Stimulated activated CD8-positive, alpha-beta memory T cell treated with anti-CD3 and anti-CD28 coated beads, Interleukin-15, amount 100 ng/mL, for 1 hour (primary cell): ENCODE measurements at places on chromosomes 1 and 21.

DNA sequence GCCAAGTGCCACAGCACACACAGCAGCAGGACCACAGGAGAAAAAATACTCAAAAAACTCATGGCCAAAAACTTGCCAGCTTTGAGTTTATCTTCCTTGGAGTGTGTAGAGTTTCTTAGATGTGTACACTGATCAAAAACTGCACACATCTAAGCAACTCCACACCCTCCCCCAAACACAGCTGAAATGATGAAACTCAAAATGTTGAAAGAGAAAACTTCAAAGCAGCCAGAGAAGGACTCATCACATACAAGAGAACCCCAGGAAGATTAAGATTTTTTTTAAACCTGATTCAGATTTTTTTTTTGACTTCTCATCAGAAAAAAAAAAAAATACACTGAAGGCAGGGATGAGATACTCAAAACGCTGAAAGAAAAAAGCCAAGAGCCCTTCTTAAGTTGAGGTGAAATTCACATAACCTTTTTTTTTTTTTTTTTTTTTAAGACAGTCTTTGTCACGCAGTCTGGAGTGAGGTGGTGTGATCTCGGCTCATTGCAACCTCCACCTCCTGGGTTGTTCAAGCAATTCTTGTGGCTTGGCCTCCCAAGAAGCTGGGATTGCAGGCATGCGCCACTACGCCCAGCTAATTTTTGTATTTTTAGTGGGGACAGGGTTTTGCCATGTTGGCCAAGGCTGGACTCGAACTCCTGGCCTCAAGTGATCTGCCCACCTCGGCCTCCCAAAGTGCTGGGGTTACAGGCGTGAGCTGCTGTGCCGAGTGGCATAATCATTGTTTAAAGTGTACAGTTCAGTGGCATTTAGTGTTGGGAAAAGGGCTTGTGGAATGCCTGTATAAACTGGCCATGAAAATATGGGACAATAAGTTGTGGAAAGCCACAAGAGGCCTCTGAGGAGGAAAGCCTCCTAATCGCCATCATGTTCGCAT lies 20.9 kb upstream of the PDXK start:
- no peak for DNase-seq

GRCh38 chr1:56099766-56100265 lies 479.5 kb downstream of the PLPP3 start:
- DNase-seq: no peak

- no peak for DNase-seq
Observed at GRCh38 chr1:63621075-63621474, 27.9 kb downstream of the PGM1 start.

DNA sequence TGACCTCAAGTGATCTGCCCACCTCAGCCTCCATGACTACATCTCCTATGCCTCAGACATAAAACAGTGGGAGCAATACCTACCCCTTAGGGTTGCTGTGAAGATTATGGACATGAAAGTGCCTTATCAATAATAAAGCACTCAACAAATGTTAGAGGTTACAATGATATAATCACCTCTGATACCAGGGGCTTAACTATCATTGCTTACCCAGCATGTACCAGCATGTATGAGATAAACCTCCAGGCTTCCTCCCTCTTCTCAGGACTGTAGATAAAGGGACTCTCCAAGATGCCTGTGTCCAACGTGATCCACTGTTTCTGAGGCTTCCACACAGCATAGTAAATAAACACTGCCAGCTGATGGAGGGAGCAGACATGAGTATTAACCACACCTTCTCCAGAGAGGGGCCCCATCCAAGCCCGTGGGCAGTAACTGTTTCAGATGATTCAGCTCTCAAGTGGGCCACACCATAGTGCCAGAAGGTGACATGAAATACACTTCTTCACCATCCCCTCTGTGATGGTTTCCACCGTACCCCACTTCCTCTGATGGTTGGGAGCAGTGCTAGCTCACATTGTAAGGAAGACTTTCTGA lies 26.2 kb downstream of the RHBDL2 start:
- no peak for DNase-seq

DNA sequence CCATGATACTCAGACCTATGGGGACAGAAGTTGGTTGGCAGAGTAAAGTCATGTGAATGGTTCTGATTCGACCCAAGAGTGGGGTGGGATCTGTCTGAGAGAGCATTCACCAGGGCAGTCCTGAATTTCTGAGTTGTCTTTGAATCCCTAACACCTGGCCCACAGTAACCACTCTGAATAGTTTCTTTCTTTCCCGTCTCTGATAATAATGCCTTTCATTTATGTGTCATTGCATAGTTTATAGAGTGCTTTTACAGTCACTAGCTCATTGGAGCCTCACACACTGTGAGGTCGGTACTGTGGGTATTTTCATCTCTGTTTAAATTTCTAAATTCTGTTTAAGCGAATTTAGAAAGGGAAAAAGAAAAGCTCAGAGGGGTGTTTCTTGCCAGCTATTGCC lies 147.1 kb downstream of the C1orf21 start:
- DNase-seq: no peak

- no peak for DNase-seq
Observed at GRCh38 chr1:56396581-56396980, 182.8 kb downstream of the PLPP3 start.

GRCh38 chr1:30332116-30333094 lies 391.0 kb downstream of the MATN1 start:
- DNase-seq: no peak

DNA sequence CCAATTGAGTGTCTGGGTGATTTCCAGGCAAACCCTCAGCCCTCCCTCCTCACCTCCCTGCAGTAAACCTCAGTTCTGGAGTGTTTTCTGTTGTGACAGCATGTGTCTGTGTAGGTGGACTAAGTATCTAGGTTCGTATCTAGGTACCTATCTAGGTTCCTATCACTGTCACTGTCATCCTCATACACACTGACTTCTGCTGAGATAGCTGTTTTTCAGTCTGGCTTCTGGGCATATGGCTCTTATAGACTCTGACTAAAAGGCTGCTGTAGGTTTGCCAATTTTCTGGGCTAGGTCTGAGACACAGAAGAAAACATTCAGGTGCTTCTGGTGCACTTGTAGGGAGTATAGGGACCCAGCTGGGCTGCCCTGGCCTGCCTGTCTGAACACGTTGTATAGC lies 8.1 kb upstream of the TRIM67 start:
- DNase-seq: no peak

DNA sequence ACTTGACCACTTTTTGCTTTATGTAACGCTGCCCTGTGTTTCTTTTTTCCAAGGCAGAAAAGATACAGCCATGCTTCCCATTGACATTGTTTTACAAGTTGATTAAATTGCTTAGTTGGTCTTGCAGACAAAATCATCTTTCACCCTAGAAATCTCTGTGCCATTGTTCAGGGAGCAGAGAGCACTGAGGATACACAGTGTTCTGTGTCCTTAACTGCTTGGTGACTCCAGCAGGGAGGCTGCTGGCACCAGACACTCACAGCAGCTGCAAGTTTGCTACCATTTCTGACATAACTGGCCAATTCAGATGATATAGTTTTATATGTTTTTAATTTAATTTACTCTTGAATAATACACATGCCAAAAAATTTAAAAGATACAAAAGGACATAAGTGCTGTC lies 118.7 kb downstream of the RGS2 start:
- no peak for DNase-seq

DNA sequence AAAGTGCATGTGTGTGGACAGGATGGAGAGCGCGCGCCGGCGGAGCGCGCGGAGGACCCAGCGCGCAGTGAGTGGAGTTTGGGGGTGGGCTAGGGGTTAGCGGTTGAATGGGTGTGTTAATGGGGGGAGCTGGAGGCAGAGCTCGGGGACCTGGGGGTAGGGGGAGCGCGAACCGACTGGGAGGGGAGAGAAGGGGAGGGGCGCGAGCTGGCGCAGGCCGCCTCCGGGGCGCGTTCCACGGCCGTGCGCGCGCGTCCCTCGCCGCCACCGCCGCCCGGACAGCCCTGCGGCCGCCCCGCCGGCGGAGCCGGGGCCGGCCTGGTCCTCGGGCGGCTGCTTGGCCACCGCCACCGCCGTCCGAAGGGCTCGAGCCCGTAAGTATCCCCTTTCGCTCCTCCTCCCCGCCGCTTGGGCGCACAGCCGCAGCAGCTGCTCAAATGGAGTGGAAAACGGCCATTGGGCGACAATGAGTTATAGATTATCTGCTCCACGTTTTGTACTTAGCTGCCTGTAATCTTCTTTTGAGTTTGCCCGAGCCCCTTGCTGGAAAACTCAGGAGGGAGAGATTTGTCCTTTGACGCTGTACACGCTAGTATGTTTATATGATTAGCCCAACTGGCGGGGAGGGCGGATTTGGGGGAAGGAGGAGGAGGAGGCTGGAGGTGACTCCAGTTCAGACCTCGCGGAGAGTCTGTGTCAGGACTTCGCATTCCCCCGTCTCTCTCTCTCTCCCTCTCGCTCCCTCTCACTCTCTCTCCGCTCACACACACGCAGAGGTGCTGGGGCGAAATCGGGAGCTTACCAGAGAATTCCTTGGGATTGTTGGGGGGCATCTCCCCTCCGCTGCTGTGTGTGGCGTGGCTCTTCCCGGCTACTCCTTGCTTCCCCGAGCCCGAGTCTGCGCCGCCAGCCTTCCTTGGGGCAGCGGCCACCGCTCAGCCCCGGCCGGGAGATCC lies at the start of gene ADGRL2:
ADGRL2 (plus strand) TSS at position 240 of the 956 bp plus-strand sequence. CDS start 36,051 bp downstream, outside the sequence.
- no peak for DNase-seq

DNA sequence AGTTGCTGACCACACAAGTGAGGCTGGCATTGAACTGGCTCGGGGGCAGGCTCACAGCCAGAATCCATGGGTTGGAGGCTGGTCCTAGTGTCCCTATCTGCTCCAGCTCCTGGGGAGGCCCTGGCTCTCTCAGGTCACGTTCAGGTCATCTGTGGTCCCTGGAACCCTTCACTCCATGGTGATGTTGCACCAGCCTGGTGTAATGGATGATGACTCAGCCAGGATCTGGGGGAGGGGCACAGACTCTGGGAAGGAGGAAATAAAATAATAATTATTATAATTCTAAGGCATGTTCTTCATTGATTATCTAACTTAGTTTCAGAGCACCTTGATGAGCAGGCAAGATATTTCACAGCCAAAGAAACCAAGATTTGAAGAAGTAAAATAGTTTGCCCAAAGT lies 26.6 kb upstream of the FCRL4 start:
- DNase-seq: no peak

DNA sequence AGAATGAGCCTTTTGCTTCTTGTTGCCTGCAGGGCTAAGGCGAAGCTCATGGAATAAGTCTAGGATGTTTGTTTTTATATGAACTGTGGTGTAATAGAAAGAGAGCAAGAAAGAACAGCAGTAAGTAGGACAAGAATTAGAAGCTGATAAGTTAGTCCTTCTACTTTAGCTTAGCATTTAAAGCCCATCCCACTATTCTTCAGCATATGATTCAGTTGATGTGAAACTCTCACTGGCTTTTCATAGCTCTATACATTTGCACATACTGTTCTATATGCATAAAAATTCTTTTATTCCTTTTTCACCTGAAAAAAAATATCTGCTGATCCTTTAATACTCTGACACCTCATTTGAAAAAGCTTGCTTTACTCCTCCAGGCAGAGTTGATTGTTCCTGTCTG lies 712.0 kb downstream of the USP25 start:
- no peak for DNase-seq

- no peak for DNase-seq
Observed at GRCh38 chr1:70033936-70034335, 171.4 kb downstream of the LRRC40 start.

DNA sequence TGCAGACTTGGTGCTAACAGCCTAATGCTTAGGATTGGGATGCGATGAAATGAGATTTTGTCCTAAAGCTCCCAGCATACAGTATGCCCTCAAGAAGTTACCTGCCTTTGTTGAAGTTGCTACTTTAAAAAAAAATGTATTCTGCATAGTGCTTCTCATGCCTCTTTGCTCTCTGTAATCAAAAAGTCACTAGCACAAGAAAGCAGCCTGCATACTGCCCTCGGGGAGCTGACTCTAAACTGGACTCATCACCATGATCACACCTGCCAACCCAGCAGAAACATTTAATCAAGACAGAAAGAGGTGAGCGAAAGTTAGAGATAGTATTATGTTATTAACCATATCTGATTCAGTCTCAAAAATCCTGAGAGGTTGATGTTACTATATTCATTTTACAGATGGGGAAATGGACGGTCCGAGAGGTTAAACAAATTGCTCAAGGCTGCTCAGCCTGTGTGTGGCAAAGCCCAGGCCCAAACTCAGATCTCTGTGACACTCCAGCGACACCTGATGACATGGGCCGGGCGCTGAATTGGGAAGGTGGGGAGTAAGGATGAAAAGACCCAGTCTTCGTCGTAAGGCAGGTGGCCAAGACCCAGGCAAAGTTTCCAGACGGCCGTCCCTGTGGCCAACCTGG lies 1.1 kb downstream of the BATF3 start:
- DNase-seq: no peak

GRCh38 chr1:79074975-79075374 lies 68.4 kb upstream of the ADGRL4 start:
- DNase-seq: no peak

DNA sequence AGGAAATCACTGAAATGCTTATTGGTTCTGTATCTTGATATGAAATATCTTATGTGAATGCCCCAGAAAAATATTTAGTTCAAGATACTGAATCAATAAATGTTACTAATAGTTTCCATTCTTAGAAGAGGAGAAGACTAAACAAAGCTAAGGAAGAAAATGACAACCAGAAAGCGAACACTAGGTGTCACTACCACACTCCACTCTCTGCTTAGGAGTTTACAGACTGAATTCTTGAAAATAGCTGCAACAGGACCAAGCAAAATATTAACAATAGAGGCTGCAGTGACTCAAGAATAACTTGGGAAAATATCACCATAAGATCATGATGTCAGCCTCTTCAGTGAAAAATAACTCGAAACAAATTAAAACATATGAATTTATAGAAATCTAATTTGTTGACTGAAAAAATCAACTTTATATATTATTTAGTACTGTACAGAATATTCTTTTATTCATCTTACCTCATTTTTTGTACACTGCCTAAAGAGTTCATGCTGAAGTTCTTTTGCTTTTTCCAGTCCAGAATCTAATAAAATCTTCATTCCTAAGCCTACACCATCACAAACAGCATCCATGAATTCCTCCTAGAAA lies 61.6 kb downstream of the KIF14 start:
- DNase-seq: no peak

GRCh38 chr1:25006770-25007169 lies 76.7 kb upstream of the RUNX3 start:
- DNase-seq: no peak

GRCh38 chr1:227780101-227781044 lies 35.1 kb upstream of the PRSS38 start:
- no peak for DNase-seq

DNA sequence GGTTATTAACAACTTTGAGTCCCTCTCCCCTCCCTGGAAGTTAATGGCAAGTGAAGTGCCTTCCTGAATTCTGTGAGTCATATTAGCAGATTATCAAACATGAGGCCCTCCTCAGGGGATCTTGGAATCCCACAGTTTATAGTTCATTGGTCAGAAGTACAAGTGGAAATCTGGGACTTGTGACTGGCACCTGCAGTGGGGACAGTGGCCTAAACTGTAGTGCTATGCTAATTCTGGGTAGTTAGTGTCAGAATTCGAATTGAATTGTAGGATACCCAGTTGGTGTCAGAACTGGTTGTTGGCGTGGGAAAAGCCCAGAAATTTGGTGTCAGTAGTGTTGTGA lies 26.2 kb downstream of the ZYG11B start:
- DNase-seq: no peak
